ENCODE measurements at places on chromosomes 6 and 20.

DNA sequence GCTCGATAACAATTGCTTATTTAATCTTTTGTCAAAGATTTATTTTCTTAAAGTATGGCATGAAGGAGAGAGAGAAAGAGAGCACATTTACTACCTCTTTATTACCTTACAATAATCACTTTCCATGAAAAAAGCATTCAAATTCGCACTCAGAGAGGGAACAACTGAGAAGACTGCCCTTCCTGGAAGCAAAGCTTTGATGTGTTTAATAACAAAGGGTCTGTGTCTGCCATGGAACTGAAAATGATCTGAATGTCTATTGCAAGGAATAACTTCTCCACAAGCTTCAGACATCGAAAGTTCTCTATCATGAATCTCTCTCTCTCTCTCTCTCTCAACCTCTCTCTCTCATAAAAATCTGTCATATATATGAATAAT is 308.9 kb downstream of the HDGFL1 start:
- H3K4me3 ChIP-seq, result no peak overlapping the region
- no peaks in the 10 kb centered on the region for H3K4me1 ChIP-seq
- no peak for DNase-seq
- no peaks in the 10 kb centered on the region for H3K36me3 ChIP-seq
- H3K27me3 ChIP-seq, result no peaks in the 10 kb centered on the region
- no peak overlapping the region for H3K27ac ChIP-seq

GRCh38 chr6:38169977-38170526 is 350.5 kb downstream of the ZFAND3 start:
- no peak overlapping the region for H3K27ac ChIP-seq
- no peak for DNase-seq
- H3K4me1 ChIP-seq, result no peaks in the 10 kb centered on the region
- no peaks in the 10 kb centered on the region for H3K36me3 ChIP-seq

- DNase-seq, result no peak
- H3K27ac ChIP-seq, result no peak overlapping the region
- no peaks in the 10 kb centered on the region for H3K27me3 ChIP-seq
- H3K4me3 ChIP-seq, result no peak overlapping the region
- H3K36me3 ChIP-seq, result no peaks in the 10 kb centered on the region
- H3K4me1 ChIP-seq, result peaks cover 2% of the 10 kb centered on the region
Observed at GRCh38 chr6:155152211-155153076, 111.4 kb upstream of the CLDN20 start.

- H3K4me3 ChIP-seq, result no peak overlapping the region
- H3K36me3 ChIP-seq, result no peaks in the 10 kb centered on the region
- no peaks in the 10 kb centered on the region for H3K27me3 ChIP-seq
- H3K4me1 ChIP-seq, result no peaks in the 10 kb centered on the region
- no peak overlapping the region for H3K27ac ChIP-seq
Observed at GRCh38 chr20:21981597-21982344, 276.3 kb downstream of the PAX1 start.

DNA sequence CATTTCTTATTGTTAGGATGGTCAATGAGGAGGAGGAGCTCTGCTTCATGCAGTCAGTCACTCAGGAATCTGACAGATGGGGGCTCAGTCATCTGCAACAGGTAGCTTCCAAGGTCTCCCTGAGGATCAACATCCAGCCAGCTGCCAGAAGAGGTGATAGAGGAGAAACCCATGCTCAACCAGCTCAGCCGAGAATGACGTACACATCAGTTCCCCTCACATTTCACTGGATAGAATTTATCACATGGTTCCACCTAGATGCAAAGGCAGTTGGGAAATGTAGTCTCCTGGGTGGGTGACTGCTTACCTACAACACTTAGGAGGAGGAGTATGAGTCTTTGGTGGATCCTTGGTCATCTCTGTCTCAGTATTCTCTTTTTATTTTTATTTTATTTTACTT is 144.5 kb downstream of the CEBPB start:
- H3K36me3 ChIP-seq, result no peaks in the 10 kb centered on the region
- no peak overlapping the region for H3K27ac ChIP-seq
- peak; percentile 83 for DNase-seq
- H3K27me3 ChIP-seq, result no peaks in the 10 kb centered on the region
- peaks cover 70% of the 10 kb centered on the region for H3K4me1 ChIP-seq
- no peak overlapping the region for H3K4me3 ChIP-seq

DNA sequence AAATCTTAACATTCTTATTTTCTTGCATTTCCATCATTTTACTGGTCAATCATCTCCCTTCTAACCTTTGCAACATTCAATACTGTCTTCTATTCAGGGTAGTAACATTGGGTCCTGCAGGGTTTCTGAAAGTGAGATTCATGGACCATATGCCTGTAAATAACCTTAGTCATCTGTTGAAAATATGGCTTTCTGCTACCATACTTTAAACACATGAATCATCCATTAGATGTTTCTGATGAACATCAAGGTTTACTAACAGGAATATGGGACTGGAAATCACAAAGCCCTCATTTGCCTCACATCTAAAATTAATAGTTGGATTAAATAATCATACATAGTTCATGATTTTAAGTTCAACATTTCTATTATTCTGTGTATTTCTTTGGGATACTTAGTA is 475.9 kb upstream of the MARCKS start:
- no peak overlapping the region for H3K27ac ChIP-seq
- no peak overlapping the region for H3K4me3 ChIP-seq
- H3K27me3 ChIP-seq, result peaks cover 2% of the 10 kb centered on the region
- H3K36me3 ChIP-seq, result no peaks in the 10 kb centered on the region
- DNase-seq, result no peak

GRCh38 chr6:145213614-145214013 is 521.7 kb downstream of the EPM2A start:
- no peak overlapping the region for H3K27ac ChIP-seq
- H3K4me1 ChIP-seq, result no peaks in the 10 kb centered on the region
- H3K4me3 ChIP-seq, result no peak overlapping the region
- no peaks in the 10 kb centered on the region for H3K27me3 ChIP-seq
- DNase-seq, result no peak
